Esophagus mucosa (tissue), 1 donor: ENCODE measurements at places on chromosomes 7 and 10. TPM values are rescaled to one million over a fixed set of nuclear protein-coding genes. Genes with fewer than 3 reads are reported as not detected.

The FAM25A gene
- 29.4 TPM for total RNA-seq

- no peak for ATAC-seq
Measured at GRCh38 chr7:107961405-107961804, 41.6 kb downstream of the LAMB1 start.

GRCh38 chr7:94510582-94511496, 1.2 kb downstream of the CASD1 start:
- ATAC-seq, result no peak

DNA sequence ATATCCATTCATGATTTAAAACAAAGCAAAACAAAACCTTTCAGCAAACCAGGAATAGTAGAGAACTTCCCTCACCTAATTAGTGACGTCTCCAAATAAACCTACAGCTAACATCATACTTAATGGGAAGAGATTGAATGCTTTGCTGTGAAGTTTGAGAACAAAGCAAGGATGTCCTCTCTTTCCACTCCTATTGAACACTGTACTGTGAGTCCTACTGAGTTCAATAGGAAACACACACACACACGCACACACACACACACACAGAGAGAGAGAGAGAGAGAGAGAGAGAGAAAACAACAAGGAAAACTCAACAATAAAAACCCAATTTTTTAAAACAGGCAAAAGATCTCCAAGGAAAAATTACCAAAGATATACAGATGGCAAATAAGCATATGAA, 32.3 kb downstream of the PODXL start:
- no peak for ATAC-seq
